Epithelial cell of esophagus (primary cell): ENCODE measurements at places on chromosomes 5 and 9.

- peak; percentile 33 for DNase-seq
These were observed 24.6 kb downstream of the CSF2 start for GRCh38 chr5:132098151-132098594.

- peak; percentile 70 for DNase-seq
These were observed at the start of gene DPYSL3 for GRCh38 chr5:147509710-147510651. Gene DPYSL3, minus strand, starts transcription at chr5:147510068. Its CDS starts 210 bp downstream, at chr5:147509858.

- DNase-seq, result no peak
These were observed 142.7 kb upstream of the APC start for GRCh38 chr5:112594941-112595340.

GRCh38 chr9:84857211-84857610 is 187.7 kb downstream of the NTRK2 start:
- DNase-seq, result no peak

- DNase-seq, result no peak
These were observed 32.7 kb downstream of the SMC5 start for GRCh38 chr9:70291446-70291845.

GRCh38 chr5:96483878-96484277 is 50.8 kb upstream of the PCSK1 start:
- peak; percentile 76 for DNase-seq

GRCh38 chr9:83622433-83622938 is 457 bp upstream of the IDNK start:
- DNase-seq, result no peak

DNA sequence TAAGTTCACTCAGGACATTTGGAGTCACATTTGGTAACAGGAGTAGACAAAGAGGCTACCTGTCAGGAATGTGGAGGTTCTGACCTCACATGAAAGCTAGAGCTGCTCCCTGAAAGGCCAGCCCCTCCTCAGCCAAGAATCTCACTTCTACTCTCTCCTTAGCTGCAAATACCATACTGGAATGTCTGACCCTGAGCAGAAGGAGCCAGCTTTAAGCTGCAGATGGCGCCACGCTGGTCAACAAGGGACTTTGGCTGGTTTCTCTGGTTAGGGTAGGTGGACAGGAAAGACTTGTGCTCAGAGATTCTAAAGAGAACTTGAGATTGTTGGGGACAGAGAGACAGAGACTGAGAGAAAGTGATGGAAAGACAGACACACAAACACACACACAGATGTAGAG is 21.9 kb downstream of the ASTN2 start:
- DNase-seq, result no peak

DNA sequence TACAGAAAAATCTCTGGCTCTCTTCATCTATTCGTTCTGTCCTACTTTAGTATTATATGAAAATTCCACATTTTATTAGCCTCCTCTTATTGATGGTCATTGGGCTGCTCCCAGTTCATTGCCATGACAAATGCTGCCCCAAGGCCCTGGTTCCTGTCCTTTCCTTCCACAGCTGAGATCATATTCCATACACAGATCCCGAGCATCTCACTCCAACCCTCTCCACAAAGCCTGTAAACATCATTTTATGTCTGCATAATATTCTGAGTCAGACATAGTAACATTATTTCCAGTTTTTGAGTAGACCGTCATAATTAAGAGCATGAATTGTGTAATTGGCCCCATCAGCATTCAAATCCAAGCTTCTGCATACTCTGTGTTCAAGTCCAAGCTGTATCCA is 86.3 kb downstream of the MVB12B start:
- DNase-seq, result no peak

DNA sequence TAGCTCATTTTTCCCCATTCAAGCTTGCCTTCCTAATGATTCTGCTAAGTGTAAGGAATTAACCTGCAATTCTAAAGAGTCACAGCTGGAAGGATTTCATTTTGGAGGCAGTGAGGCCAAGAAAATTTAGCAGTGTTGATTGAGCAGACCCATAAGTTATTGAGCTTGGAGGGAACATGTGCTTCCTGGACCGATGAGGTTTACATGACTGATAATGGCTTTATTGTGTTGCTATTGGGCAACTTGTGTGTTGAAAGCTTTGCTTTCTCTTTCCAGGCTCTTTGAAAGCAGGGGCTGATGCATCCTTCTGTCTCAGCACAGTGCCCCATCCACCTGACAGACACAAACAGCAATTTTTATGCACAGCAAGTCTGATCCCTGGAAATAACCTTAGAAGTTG is 398.9 kb upstream of the PCSK5 start:
- DNase-seq, result no peak
